ENCODE measurements at places on chromosomes 6 and 20.
A peak's percentile ranks its signal among the peaks of the same experiment; 100 is the strongest.

DNA sequence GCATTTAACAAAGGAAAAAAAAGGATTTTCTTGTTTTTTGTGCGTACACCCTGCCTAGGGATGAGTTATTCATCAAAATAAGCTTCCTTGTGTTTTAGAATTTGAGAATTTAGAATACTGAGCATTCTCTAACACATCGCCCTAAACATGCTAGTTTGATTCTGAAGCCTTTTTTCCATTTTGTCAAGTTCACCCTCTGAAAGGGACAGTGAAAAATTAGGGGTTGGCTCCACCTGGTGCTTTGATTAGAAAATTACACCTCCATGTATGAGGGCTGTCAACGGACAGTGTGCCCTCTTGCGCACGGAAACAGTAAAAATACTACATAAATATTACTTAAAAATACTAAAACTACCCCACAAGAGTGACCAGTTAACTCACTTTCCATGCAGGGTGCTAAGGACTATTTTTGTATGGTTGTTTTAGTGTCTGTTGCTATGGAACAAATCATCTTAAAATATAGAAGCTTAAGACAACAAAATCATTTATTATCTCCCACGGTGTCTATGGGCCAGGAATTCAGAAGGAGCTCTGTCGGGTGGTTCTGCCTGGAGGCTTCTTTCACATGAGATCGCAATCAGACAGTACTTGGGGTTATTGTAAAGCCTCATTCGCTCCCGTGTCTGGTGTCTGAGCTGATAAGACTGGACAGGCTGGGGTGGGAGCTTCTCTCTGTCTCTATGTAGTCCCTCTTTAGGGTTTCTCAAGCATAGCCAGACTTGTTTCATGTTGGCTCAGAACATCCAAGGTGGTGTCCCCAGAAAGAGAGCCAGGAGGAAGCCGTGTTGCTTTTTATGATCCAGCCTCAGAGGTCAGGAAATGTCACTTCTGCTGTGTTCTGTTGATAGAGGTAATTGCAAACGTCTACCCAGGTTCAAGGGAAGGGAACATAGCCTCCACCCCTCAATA is 41.1 kb upstream of the TMEM170B start:
- peak; percentile 41 for DNase-seq

DNA sequence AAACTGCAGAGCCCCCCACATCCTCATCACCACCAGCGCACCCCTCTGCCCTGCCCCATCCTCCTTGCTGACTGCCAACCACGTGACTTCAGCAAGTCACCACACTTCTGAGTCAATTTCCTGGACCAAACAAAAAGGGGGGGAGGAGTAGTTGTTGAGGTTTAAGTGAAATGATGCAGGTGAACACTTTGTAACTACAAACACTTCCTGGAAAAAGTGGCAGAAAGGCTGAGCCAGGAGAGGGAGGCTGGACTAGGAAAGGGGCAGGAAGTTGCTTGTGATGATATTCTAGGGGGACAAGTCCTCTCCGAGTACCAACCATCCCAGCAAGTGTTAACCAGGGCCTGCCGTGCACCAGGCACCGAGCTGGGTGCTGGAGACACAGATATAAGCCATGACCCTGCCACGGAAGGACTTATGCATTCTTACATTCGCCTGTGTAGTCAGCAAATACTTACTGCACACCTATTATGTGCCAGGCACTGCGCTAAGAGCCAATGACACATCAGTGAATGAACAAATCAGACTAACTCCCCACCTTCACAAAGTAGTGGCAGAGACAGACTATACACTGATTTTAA is 67.3 kb downstream of the PREX1 start:
- peak; percentile 43 for DNase-seq

- no peak for DNase-seq
Observed at GRCh38 chr6:7591770-7592169, 1.8 kb downstream of the SNRNP48 start.

- no peak for DNase-seq
Observed at GRCh38 chr6:168524571-168525001, 83.6 kb downstream of the SMOC2 start.

DNA sequence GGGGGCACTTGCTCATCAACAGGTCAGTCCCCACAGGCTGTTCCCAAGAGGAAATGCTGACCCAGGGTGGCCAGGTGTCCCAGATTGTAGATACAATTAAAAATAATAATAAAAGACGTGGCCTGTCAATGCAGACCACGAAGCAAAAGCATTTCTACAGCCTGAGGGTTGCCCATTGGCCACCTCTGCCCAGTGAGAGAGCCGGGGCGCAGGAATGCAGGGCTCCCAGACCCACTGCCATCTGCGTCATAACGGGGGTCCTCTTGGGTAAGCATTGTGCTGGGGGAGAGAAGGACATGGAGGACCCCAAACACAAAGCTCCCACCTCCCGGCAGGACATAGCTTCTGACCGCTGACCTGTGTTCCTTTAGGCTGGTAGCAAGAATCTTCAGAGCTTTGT is 22.9 kb upstream of the AFDN start:
- no peak for DNase-seq

DNA sequence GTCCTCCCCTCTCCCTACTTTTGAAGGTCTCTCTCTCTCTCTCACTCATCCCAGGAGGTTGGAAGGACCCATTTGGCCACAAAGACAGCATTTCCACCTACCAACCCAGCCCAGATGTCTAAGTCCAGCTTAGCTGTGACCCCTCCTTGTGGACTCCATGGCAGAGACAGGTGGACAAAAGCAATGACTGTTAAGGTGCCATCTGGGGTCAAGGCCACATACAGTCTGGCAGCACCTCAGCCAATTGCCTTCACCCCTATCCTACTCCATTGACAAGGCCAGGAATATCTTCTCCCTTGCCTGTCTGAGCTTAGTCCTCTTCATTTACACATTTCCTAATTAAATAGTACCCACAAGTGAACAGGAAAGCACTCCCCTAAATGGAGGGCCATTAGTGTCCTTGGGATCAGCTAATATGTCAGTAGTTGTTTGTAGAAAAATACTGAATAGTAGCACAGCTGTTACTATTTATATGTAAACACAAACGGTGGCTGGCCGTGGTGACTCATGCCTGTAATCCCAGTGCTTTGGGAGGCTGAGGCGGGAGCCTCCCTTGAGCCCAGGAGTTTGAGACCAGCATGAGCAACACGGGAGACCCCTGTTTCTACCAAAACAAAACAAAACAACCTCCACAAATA is 28.8 kb downstream of the GCM1 start:
- DNase-seq = no peak

- DNase-seq = no peak
Observed at GRCh38 chr6:167898673-167899311, 72.1 kb downstream of the AFDN start.

- DNase-seq = no peak
Observed at GRCh38 chr20:54438166-54438565, 37.2 kb upstream of the DOK5 start.

DNA sequence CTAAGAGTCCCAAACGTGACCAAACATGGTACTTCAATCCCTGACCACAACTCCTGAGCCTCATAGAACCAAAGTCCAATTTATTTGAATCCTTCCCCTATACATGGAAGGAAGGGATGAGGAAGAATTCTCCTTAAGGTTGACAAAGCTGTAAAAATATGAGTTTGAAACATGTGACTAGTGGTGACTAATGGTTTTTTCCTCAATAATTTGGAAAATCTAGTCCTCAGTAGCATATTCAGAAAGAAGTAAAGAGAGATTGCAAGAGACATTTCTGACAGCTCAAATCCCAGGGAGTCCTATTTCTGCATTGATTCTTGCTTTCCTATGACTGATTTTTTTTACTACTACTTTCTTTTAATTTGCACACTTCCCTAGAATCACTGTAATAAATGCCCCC is 443.7 kb downstream of the FRK start:
- no peak for DNase-seq
